Stimulated activated CD4-positive, alpha-beta T cell treated with anti-CD3 and anti-CD28 coated beads, Interleukin-4, amount 100 ng/mL, for 1 hour (primary cell): ENCODE measurements at places on chromosomes 3 and 15.

DNA sequence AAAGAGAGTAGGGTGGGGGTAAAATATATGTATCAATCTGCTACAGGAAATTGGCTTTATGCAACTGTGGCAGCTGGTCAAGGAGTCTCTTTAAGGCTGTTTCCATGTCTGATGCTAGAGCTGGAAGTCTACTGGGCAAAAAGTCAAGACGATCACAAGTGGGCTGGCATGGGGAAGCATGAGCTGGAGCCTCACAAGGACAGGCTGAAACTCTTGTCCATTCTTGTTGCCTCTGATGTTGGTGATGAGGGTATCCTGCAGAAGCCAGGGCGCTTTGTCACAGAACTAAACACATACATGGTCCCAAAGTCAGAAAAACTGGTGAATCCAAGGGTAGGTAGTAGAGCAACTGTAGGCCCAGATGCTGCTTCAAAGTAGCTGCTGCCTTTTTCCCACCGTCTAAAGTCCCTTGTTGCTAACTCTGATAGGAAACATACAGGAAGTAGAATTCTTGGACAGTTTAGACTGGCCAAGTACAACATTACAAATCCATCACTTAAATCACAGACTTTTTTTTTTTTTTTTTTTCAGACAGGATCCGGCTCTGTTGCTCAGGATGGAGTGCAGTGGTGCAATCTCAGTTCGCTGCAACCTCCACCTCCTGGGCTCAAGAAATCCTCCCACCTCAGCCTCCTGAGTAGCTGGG is 54.2 kb downstream of the RPL39L start:
- DNase-seq: no peak

DNA sequence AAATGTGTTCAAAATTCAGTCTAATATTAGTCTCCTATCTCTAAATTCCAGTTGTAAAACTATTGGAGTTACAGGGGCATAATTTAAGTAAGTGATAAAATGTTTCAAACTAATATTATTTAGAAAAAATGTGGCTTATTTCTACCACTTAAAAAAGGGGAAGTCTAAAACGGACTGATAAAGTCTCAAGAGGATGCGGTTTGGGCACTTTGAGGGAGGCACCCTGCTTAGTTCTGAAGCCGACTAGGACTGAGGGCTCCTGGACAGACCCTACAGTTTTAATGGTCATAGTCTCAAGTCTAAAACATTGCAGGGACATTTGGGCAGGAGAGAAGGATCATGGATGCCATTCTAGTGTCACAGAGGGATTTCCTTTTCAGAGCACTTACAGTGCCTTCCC is 566.3 kb downstream of the NR2F2 start:
- DNase-seq: no peak

DNA sequence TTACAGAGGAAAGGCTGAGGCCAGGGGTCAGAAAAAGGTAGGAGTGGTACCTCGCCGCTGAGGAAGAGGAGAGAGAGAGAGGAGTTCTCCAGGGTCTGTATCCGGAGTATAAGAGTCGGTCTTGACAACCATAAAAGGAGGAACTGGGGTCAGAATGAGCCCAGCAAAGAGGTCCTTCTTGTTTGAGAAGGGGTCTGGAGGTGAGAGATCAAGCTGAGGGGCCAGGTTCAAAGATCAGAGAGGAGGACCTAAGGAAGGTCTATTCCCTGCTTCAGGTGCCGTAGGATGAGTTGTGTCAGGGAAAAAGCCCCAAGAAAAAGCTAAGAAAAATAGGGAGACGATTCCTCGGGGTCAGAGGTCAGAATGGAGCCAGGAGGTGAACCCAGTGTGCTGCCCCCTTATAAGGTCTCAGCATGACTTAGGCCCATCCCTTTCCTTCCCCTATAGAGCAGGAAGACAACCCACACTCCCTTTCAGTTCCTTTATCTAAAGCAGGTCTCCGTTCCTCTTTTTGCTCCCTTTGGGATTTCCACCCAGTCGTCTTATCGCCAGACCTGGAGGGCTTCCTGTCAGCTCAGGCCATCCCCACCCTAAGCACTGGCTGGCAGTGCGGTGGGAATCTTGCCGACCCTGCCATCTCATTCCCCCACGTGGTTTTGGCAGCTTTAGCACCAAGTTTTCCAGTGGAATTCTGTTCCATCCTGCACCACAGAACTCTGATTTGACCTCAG is 651 bp downstream of the MTMR14 start:
- no peak for DNase-seq

- DNase-seq: no peak
These were observed 52.0 kb downstream of the PIK3CB start for GRCh38 chr3:138782755-138783154.

DNA sequence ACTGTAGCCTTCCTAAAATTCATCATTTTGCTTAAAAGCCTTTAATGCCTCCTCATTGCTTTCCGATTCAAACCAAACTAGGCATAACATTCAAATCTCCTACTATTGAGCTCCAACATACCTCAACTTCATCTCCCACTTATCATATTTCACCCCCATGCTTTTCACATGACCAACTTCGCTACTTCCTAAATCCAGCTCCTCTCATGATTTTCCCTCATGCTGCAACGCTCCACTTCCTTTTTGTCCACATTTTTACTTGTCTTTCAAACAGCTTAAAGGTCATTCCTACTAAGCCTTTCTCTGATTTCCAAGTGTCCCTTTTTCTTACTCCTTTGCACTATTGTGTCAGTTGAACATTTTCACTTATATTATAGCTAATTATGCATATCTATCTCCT is 20.3 kb upstream of the ANXA2 start:
- no peak for DNase-seq

GRCh38 chr15:62932436-62932835 is 110.1 kb upstream of the TPM1 start:
- no peak for DNase-seq

GRCh38 chr15:92391640-92392039 is 2.0 kb upstream of the ST8SIA2 start:
- no peak for DNase-seq

DNA sequence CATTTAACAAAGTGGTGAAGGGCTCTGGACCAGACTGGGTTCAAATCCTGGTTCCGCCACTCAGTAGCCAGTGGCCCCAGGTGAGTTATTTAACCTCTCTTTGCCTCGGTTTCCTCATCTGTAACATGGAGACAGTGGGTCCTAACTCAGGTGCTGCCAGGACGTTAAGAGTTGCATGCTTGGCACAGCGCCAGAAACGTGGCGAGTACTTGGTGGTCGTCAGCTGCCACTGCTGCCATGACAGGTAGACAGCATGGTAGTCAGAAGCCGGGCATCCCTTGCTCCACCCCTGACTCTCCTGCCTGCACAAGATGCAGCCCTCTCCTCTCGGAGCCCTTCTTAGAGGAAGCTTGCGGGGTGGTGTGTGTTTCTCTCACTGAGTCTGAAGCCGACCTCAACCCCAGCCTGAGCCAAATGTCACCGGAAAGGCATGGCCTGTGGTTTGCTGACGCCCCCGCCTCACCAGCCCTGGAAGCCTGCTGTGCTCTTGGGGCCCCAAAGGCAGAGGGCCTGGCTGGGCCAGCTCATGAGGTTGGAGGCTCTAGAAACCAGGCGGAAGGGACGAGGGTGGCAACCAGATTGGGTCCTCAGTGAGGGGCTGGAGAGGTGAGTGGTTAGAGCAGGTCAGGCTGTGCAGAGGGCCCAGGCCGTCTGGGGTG is 160.8 kb upstream of the TLE3 start:
- peak; percentile 66 for DNase-seq

- DNase-seq: no peak
These were observed 13.2 kb downstream of the TNIK start for GRCh38 chr3:171446801-171447578.

DNA sequence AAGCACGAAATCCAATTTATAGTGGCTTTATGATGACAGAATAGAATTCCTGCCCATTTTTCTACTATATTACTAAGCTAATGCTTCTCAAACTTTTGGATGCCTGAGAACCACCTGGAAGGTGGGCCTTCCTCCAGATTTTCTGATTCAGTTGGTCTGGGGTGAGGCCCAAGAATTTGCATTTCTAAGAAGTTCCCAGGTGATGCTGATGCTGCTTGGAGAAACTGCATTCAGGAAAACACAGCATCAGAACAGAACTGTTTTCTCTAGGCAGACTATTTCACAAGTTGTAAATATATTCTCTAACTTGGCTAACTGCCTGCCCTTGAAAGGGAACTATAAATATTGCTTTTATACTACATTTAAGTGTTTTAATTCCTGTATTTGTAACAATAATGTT is 644.9 kb upstream of the DPPA4 start:
- no peak for DNase-seq

- no peak for DNase-seq
These were observed 6.1 kb downstream of the ZIC1 start for GRCh38 chr3:147415286-147415685.

- no peak for DNase-seq
These were observed 8.1 kb downstream of the PGBD4 start for GRCh38 chr15:34109797-34110663.

- no peak for DNase-seq
These were observed 109.1 kb upstream of the TOPAZ1 start for GRCh38 chr3:44132593-44132992.

DNA sequence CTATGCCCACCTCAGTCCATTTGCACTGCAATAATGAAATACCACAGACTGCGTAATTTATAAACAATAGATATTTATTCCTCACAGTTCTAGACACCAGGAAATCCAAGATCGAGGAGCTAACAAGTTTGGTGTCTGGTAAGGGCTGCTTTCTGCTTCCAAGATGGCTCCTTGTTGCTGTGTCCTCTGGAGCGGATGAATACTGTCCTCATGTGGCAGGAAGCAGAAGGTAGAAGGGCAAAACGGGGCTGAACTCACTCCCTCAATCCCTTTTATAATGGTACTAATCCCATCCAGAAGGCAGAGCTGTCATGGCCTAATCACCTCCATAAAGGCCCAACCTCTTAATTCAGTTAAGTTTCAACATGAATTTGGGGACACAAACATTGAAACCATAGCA is 75.3 kb downstream of the P2RY1 start:
- no peak for DNase-seq

GRCh38 chr3:141330718-141331376 is 37.5 kb upstream of the ZBTB38 start:
- DNase-seq: no peak

DNA sequence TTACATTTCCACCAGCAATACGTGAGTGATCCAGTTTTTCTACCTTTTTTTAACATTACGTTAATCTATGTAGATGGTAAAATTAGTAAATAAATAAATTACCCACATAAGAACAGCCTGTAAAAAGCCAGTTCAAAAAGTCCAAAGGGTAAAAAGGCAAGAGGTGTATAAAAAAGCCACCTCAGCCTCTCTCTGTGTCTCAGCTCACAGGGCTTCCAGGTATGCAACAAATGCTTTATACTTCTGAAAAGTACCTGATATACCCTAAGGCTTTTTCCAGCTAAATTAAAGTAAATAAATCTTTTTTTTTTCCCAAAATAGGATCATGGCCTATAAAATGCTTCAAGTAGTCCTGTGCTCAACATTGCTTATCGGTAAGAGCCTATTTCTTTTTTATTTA is at the start of gene C3orf85:
Gene C3orf85 (plus strand): TSS at position 197 of the 400 bp plus-strand sequence. CDS start 129 bp downstream, at position 326.
- DNase-seq: no peak

DNA sequence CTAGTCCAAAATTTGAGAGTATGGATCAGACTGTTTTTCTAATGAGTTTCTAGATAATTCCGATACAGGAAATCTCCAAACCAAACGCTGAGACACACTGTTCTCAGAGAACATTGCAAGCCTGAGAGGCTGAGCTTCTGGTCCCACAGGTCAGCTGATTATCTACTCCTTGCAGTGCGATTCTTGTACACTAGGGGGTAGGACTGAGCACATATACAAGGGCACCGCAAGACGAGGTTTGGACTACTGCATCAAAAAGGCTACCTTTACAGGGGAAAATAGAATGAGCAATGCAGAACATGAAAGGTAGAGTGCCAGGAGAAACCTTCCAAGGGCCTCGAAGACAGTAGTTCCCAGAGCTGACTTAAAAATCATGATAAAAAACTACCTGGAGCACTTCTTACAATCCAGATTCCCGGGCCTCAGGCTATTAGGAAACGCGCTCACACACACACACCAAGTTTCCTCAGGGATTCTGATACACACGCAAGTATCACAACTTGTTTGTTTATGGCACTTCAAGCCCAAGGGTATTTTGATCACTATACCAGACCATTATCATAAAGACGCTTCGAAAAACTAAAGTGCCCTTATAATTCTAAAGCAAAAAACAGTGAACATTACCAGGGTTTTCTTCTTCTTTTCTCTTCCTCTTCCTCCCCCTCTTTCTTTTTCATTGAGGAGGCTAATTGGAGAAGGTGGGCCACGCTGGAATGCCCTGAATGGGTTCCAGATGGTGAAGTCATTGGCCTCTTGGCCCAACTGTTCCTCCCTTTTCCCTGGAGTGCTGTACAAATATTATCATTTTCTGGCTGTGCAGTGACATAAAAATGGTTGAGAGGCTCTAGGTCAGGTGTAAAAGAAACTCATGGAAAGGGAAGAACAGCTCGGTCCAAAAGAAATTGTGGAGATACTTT is 61.8 kb downstream of the SLC12A8 start:
- peak; percentile 45 for DNase-seq

- DNase-seq: peak; percentile 65
These were observed at the start of gene TRPC1 for GRCh38 chr3:142723968-142724681. TSS of gene TRPC1 (plus strand) at chr3:142724034. CDS start at chr3:142724560, 526 bp downstream.

- no peak for DNase-seq
These were observed 1072.0 kb downstream of the NSUN3 start for GRCh38 chr3:95134693-95135413.

DNA sequence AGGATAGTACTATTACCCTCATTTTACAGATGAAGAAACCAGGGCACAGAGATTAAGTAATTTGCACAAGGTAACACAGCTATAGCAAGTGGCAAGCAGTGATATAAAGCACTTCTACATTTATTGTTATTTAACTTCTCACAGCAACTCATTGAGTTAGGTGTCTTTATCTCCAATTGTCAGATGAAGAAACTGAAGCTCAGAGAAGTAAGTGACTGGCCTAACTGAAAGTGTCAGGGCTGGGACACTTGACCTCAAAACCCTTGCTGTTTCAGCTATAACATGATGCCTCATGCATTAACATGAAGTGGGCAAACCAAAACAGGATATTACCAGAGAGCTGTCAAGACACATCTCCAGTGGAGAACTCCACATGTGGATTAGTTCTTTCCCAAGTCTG is 65.8 kb upstream of the LEKR1 start:
- no peak for DNase-seq

GRCh38 chr15:68488290-68488689 is 56.3 kb upstream of the ITGA11 start:
- DNase-seq: no peak

DNA sequence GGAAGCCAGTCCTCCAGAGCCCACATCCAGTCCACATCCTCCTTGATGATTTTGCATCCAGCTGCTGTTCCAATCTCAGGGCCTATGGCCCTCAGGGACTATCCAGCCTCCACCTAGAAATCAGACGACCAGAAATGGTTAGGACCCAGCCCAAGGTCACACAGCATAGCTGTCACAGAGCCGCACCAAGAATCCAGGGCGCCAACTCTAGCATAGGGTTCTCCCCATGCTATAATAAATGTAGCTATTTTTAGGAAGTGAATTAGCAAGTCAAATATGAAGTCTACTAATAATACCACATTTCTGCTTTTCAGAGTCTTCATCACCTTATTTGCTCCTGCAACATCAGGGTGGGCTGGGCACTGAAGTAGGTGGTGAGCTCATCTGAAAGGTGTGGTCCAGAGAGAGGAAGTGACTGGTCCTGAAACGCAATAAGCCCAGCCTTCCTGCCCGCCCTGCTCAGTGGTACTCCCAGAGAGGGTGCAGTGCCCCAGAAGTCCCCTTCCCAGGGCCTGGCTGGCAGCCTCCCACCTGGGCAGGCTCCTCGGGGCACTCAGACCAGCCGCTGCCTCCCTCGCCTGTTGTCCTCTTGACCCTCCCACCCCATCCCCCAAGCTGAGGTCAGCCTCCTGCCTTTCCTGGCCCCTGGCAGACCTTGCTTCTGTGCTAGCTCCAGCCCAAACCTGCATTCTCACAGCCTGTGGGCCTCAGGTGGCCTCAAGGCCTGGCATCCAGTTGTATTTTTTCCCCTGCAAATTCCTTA is 17.6 kb upstream of the CYP11A1 start:
- DNase-seq: peak; percentile 56
